ENCODE measurements at places on chromosomes 5 and 9. TPM values are rescaled to one million over a fixed set of nuclear protein-coding genes. Genes with fewer than 3 reads are reported as not detected.

DNA sequence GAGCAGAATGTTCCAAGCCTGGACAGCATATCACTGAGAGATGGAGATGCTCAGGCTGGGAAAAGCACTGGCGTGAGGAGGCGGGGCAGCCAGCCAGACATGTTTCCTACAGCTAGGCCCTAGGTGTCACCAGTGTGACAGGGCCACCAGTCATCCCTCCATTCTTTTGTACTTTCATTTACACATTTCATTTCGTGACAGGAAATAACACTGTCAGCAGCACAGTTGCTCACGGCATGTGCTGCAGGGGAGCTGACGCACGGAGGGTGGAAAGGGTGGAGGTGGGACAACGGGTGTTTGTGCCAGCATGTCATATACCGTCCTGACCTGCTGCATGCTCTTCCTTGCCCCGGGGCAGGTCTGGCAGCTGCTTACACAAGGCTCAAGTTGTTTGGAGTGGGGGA, 14.8 kb upstream of the CEMIP2 start:
- no peaks in the 10 kb centered on the region for H3K27me3 ChIP-seq
- no peaks in the 10 kb centered on the region for H3K4me1 ChIP-seq
- no peaks in the 10 kb centered on the region for H3K36me3 ChIP-seq
- H3K27ac ChIP-seq = no peak overlapping the region
- no peak for DNase-seq
- H3K4me3 ChIP-seq = no peak overlapping the region

GRCh38 chr9:2337627-2338026, 284.0 kb upstream of the VLDLR start:
- no peak overlapping the region for H3K4me3 ChIP-seq
- H3K4me1 ChIP-seq = no peaks in the 10 kb centered on the region
- H3K36me3 ChIP-seq = no peaks in the 10 kb centered on the region
- no peaks in the 10 kb centered on the region for H3K27me3 ChIP-seq
- no peak for DNase-seq

DNA sequence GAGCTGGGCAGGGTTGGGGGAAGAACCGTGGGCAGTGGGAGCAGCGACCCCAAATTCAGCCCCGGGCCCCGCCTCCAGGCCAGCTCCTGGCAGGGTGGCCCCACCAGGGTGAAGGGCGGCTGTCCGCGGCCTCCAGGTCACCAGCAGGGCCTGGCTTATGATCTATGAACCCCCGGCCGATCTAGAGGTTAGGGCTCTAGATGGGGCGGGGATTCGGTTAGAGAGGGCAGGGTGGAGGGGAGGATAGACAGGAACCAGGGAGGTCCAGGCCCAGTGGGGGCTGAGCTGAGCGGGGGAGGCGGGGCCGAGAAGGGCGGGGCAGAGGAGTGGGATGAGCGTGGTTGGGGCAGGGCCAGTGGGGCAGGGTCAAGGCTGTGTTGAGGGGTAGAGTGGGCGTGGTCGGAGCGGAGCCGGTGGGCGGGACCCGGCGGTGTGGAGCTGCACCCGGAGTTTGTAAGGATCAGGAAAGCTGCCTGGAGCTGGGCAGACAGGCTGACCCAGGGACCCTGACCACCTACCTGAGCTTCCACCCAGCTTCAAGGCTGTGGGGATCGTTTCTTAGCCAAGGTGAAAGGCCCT, 29.3 kb upstream of the OBP2B start:
- no peak overlapping the region for H3K4me3 ChIP-seq
- no peaks in the 10 kb centered on the region for H3K36me3 ChIP-seq
- H3K27me3 ChIP-seq = no peaks in the 10 kb centered on the region
- no peaks in the 10 kb centered on the region for H3K4me1 ChIP-seq

DNA sequence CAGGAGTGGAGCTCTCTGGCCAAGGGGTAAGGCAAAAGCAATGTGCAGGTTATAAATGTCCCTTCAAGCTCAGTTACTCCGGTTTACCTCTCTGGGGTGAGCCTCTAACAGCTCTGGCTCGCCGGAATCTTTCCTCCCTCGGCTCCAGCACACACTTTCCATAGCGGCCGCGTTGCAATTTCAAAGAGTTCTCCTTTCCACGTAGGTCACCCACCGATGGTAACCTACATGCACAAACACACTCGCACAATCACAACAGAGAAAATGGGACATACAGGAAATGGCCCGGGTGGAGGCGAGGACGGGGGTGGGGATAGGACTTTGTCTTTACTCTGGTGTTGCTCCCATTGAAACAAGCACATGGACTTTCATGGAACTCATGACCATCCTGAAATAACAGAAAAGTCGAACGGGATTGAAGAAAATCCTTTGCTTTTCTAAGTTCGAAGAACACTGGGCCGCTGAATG, 1.2 kb downstream of the LHFPL2 start:
- H3K36me3 ChIP-seq = no peaks in the 10 kb centered on the region
- no peaks in the 10 kb centered on the region for H3K27me3 ChIP-seq
- peak overlapping the region; percentile 92 for H3K27ac ChIP-seq
- H3K4me3 ChIP-seq = peak overlapping the region; percentile 59
- DNase-seq = no peak

DNA sequence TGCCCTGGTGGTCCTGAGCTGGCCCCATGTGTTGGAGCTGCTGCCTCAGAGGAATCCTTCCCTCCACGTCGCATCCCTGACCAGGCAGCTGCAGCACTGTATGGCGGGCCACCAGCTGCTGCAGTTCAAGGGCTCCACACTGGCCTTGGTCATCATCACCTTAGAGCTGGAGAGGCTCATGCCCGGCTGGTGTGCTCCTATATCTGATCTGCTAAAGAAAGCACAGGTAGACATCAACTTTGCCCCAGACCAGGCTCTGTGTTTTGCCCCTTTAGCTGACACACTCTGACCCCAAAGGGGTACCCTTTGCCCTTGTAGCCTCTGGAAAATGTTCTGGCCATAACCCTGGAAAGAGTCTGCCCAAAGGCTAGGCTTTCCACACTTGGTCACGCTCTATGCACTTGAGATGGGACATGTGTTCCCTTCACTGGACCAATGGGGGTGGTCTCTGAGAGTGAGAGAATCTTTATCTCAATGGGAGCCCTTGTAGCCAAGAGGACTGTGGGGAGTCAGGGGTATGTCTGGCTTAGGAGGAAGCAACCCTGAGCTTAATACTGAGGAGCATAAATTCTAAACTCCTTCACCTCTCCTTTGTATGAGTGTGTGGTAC, 4.8 kb downstream of the CCNI2 start:
- H3K4me3 ChIP-seq = no peak overlapping the region
- H3K4me1 ChIP-seq = no peaks in the 10 kb centered on the region
- DNase-seq = no peak
- H3K36me3 ChIP-seq = no peaks in the 10 kb centered on the region
- no peak overlapping the region for H3K27ac ChIP-seq

GRCh38 chr5:173314166-173314952, 13.9 kb downstream of the STC2 start:
- no peaks in the 10 kb centered on the region for H3K27me3 ChIP-seq
- peaks cover 3% of the 10 kb centered on the region for H3K4me1 ChIP-seq
- DNase-seq = no peak
- no peak overlapping the region for H3K27ac ChIP-seq
- no peak overlapping the region for H3K4me3 ChIP-seq
- no peaks in the 10 kb centered on the region for H3K36me3 ChIP-seq

GRCh38 chr9:38299856-38300255, 92.6 kb upstream of the ALDH1B1 start:
- no peak for DNase-seq
- H3K27me3 ChIP-seq = no peaks in the 10 kb centered on the region
- H3K36me3 ChIP-seq = no peaks in the 10 kb centered on the region

- no peaks in the 10 kb centered on the region for H3K36me3 ChIP-seq
- H3K4me3 ChIP-seq = no peak overlapping the region
- no peaks in the 10 kb centered on the region for H3K27me3 ChIP-seq
- no peak for DNase-seq
- H3K27ac ChIP-seq = no peak overlapping the region
These were observed 6.3 kb downstream of the TYRP1 start for GRCh38 chr9:12699529-12699928.

GRCh38 chr5:33281431-33281843, 159.3 kb upstream of the TARS1 start:
- H3K4me1 ChIP-seq = no peaks in the 10 kb centered on the region
- no peak for DNase-seq
- H3K4me3 ChIP-seq = no peak overlapping the region
- no peak overlapping the region for H3K27ac ChIP-seq
- no peaks in the 10 kb centered on the region for H3K27me3 ChIP-seq
- no peaks in the 10 kb centered on the region for H3K36me3 ChIP-seq

The PTGR1 gene
- 7.6 TPM for total RNA-seq
